Urinary bladder (tissue), 4 donors: ENCODE measurements at places on chromosomes 5 and 9. TPM values are rescaled to one million over a fixed set of nuclear protein-coding genes. Genes with fewer than 3 reads are reported as not detected.

DNA sequence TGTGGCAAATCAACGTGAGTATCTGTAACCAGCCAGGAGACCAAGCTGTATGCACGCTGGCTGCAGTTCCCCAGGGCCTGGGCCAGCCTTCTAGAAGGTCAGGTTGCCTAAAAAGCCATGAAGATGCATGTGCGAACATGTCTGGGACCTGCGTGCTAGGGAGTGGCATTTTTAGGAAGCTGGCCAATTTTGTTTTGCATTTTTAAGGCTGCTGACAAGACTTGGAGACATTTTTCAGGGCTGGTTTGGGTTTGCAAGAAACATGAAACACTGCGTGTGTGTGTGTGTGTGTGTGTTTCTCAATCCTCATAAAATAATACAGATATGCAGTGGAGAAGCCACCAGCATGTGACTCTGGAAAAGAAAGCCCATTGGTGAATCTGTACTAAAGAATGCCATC is 5.1 kb downstream of the TGFBI start:
- DNase-seq, result no peak

- no peak for DNase-seq
Observed at GRCh38 chr5:10295619-10296326, 11.9 kb downstream of the CMBL start.

- no peak for DNase-seq
Observed at GRCh38 chr5:17174965-17175364, 42.5 kb upstream of the BASP1 start.

DNA sequence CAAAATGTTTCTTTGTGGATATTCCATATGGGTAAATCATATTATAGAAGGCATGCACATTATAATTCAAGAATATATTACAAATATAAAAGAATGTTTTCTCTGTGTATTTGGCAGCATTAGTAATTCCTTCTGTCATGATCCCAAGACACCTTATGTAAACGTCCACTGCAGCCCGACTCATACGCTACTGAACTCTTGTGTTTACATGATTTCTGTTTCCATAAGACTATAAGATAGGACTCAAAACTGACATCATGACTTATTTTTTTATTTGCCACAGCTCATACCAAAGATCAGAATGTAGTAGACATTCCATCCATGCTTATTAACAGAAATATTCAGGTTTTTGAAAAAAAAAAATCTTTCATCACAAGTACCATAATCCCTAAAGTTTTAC is 234.1 kb downstream of the AP3B1 start:
- DNase-seq, result no peak

GRCh38 chr5:118657576-118657975 is 330.8 kb downstream of the DTWD2 start:
- no peak for DNase-seq

GRCh38 chr5:1336106-1336561 is 8.8 kb downstream of the CLPTM1L start:
- no peak for DNase-seq

Gene PCDHGA1
- 1.2 TPM for polyA plus RNA-seq

Gene TMEM252
- 0.24 TPM for polyA plus RNA-seq

Gene CNTNAP3
- 4.3 TPM for polyA plus RNA-seq

Gene PPP2R2B
- polyA plus RNA-seq, result 9.8 TPM

Gene PDE8B
- 2.4 TPM for polyA plus RNA-seq
